NCI-H69 (cell line): ENCODE measurements at places on chromosomes 11 and 22.

DNA sequence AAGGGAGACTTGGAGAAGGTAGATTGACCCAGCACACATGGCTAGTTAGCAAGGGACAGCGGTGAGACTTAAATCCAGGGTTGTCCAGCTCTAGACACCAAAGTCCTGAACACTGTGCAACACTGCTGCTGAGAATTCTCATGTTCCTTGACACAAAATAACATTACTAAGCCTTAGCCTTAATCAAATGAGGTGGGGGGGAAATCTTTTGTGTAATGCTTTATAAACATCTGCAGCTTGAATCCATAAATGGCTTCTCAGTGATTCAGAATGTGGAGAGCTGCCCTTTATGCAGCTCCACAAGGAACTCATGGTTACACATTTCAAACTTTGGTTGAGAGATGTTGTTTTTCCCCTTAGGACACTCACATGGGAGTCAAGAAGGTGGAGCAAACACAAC lies 80.0 kb downstream of the CD44 start:
- no peak for DNase-seq

GRCh38 chr22:45120931-45121330 lies 42.8 kb upstream of the NUP50 start:
- DNase-seq, result peak; percentile 60

DNA sequence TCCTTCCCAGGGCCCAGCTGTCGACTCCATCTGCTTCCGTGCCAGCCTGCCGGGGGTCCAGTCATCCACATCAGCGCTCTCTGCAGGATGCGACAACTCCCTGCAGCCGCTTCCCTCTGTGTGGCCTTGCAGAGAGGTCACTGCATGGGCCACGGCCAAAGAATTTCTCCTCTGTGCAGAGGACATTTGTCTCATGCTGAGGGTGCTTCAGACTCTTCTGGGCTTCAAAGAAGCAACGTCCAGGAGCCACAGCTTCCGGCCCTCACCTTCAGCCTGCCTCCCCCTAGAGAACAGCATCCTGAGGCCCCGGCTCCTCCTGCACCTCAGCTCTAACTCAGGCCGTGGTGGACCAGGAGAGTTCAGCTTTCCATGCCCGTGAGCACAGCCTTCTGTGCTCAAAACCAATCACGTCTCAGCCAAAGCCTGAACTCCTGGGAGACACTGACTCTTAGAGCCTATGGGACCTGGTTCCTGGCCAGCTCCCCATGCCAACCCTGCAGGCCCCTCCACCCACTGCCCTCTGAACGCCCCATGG lies 258.9 kb downstream of the BRD1 start:
- no peak for DNase-seq

- DNase-seq, result peak; percentile 69
These were observed 3.9 kb downstream of the SH3BP1 start for GRCh38 chr22:37643225-37643847.

DNA sequence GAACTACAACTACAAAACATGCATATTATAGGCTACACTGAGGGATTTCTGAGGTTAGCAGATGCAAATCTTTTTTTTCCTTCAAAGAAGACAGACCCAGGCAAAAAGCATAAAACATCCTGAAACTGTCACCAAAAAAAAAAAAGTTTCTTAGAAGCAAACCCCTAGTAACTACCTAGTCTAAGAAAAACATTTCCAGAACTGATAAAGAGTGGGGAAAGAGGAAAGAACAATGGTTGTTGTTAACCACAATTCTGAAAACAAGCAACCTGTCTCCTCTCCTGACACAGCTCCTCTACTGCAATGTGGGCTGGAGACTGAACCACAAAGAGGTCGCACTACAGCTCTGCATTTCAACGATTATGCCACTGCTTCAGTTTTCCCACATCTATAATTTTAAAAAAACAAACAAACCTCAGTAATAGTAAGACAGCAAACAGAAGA lies 15.0 kb downstream of the DENND5A start:
- no peak for DNase-seq

- DNase-seq, result no peak
These were observed 42.3 kb downstream of the RNF141 start for GRCh38 chr11:10498426-10499250.

- DNase-seq, result peak; percentile 63
These were observed 10.7 kb downstream of the MAML2 start for GRCh38 chr11:96332126-96332771.

- DNase-seq, result no peak
These were observed 36.2 kb upstream of the CD5 start for GRCh38 chr11:61065955-61066638.

DNA sequence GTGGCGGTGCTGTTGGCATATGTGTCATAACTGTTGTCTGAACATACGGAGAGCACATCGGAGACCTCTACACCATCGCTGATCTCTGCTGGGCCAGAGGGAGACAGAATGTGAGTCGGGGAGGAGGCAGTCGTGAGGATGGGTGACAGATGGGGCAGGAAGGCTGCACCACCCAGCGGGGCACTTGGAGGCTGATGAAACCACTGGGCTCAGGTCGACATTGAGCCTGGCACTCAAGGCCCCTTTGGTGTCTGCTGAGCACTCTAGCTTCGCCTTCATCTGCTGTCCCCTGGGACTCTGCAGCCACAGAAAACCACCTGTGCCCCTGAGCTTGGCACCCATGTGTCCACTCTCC lies 2.5 kb upstream of the KLHL35 start:
- DNase-seq, result no peak

DNA sequence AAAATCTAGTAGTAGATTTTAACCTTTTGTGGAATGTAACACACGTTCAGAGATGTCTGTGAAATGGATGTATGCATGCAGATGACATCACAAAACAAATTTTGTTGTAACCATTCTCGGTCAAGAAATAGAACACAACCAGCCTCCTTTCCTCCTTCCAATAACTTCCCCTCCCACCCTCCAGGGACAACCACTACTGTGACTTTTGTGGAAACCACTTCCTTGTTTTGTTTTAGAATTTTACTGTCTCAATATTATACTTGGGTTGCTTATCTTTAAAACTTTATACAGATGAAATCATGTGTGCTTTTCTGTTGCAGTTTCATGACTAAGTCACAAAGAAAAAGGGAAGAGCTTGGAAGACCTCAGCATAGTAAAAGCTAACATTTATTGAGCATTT lies 189.4 kb upstream of the NCAM1 start:
- DNase-seq, result no peak

- DNase-seq, result no peak
These were observed 93.7 kb upstream of the PLET1 start for GRCh38 chr11:112354364-112354763.

GRCh38 chr11:71498091-71498490 lies 29.0 kb upstream of the KRTAP5-7 start:
- no peak for DNase-seq

DNA sequence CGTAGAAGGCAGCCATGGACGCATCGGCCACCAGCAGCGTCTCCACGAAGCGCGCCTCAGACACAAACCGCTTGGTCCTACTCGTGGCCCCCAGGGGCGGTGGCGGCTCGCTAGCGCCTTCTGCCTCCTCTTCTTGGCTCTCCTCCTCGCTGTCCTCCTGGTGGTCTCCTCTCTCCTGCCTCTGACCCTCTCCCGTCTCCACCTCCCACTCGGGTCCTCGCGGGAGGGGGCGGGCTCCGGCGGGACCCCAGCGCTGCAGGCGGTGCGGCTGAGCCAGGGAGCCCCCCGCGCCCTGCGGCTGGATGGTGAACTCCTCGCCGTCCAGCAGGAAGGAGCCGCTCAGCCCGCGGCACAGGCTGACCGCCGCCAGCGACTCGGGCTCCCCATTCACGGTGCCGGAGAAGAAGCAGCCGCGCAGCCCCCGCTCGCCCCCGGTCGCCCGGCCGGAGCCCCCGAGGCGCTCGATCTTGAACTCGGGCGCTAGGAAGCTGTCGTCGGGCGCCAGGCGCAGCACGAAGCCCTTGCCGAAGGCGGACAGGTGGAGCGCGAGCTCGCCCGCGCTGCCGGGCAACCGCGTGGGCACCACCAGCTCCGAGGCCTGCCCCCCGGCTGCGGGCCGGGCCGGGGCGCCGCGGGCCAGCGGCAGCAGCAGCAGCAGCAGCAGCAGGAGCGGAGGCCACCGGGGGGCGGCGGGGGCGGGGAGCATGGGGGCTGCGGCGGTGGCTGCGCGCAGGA lies 661 bp downstream of the ADAMTS8 start:
- peak; percentile 62 for DNase-seq
